ENCODE measurements at places on chromosomes 2 and 18.

- DNase-seq, result no peak
These were observed 310.2 kb upstream of the NRP2 start for GRCh38 chr2:205372141-205372540.

GRCh38 chr2:33000986-33001385 is 54.2 kb downstream of the LTBP1 start:
- DNase-seq, result no peak

DNA sequence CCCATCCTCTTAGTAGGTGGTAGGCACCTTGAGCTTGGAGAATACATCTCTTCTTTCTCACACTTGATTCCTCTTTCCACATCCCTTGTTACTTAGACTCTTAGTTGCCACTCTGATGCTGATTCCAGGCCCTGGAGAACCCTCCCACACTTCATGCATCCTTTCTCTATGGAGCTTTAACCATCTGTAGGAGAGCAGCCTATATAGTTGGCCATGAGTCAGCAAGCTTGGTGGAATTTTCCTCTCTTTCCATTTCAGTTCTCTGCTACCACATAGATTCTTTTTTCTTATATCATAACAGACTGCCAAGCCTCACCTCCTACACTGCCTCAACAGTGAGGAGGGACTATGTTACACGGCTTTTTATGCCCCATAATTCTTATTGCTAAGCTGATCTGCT is 851.6 kb upstream of the CDH2 start:
- no peak for DNase-seq

DNA sequence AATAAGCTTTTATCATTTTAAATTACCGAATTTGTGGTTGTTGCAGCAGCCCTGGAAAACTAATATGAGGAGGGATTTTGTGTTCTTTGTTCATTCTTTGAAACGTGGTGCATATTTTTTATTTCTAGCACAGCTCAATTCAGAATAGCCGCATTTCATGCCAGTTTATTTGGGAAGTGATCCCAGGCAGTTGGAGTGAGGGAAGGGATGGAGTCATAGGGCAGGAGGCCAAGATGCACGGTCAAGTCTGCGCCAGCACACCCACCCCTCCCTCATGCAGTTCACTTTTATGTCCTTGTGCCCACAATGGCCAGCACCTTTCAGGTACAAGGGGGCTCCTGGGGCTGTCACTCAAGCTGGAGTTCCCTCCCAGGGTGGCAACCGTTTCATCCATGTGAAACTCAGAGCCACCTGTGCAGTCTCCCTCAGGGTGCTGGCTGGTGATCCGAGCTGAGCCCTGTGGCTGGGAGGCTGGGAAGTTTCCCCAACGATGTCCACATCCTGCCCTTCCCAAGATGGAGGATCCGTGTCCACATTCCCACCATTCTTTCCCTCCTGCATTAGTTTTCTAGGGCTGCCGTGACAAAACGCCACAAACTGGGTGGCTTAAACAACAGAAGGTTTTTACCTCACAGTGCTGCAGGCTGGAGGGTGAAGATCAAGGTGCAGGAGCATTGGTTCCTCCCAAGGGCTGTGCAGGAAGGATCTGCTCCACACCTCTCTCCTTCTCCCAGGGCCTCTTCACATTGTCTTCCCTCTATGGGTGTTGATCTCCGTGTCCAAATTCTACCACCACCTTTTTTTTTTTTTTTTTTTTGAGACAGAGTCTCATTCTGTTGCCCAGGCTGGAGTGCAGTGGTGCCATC is 68.5 kb upstream of the ITGA6 start:
- DNase-seq, result no peak

DNA sequence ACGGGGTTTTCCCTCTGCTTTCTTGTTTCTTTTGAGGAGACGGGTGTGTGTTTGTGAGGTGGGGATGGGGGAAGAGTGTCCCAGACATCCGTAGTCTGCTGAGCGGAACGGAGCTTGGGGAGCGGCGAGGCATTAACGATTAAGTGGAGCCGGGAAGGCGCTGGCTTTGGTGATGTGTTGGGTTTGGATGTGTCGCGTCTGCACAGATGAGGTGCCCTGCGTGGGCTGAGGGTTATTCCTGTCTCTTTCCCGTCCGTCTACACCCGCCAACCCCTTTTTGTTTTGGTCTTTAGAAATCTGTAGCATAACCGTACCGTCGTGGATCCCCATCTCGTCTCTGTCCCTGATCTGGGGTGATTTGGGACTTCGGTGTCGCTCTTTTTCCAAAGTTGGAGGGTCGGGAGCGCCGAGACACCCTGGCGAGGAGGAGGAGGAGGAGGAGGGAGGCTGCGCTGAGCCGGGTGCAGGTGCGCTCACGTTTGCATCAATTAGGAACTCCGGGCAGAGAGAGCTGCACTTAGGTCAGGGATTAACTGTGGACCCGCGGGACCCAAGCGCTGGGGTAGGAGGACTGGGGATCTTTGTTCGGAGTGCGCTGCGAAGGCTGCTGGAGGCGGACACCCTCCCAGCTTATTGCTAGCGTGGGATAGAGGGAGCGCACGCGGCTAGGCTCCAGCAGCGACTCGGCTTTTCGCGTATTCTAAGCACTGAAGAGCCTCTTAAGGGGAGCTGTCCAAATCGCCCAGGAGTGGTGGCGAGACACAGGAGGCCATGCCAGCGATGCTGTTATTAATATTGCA is 720.3 kb downstream of the DPP10 start:
- DNase-seq, result no peak

DNA sequence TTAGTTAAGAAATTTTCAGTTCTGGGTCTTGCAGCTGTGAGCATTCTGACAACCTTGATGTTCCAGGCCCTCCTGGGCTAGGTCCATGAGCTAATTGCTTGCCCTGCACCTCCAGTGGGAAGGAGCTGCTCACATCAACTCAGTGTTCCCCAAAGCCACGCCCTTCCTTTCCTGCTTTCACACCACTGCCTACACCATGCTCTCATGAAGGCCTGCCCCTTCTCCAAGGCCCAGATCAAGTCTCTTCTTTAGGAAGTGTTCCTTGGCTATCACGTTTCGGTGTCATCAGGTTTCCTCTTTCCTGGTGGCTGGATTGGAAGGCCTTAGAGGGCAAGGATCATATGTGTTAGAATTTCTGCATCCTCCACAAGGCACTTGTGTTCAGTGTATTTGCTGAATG is 18.8 kb downstream of the TMEM127 start:
- no peak for DNase-seq

DNA sequence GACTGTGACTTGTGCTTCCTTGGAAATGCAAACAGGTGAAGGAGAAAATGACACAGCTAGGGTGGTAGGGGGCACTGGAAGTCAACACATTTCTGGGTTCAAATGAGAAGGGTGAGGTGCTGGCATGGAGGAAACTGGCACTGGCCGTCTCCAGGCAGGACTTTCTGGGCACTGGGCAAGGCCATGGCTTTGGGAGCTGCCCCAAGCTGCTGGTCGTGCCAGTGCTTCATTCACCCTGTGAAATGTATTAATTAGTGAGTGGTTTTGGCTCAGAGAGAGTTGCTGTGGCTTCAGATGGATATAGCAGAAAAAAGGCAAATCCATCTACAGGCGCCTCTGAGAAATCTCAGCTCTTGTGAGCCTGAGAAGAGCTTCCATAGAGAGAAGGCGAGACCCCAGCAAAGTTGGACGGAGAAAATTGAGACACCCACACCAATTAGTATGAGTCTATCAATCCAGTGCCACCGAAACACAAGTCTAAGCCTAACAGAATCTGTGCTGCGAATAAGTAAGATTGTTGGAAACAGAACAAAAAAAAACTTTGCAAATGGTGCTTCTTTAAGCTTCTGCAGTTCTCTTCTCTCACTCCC is 202.1 kb upstream of the TNP1 start:
- DNase-seq, result no peak
